ENCODE measurements at places on chromosomes 13 and 19.

DNA sequence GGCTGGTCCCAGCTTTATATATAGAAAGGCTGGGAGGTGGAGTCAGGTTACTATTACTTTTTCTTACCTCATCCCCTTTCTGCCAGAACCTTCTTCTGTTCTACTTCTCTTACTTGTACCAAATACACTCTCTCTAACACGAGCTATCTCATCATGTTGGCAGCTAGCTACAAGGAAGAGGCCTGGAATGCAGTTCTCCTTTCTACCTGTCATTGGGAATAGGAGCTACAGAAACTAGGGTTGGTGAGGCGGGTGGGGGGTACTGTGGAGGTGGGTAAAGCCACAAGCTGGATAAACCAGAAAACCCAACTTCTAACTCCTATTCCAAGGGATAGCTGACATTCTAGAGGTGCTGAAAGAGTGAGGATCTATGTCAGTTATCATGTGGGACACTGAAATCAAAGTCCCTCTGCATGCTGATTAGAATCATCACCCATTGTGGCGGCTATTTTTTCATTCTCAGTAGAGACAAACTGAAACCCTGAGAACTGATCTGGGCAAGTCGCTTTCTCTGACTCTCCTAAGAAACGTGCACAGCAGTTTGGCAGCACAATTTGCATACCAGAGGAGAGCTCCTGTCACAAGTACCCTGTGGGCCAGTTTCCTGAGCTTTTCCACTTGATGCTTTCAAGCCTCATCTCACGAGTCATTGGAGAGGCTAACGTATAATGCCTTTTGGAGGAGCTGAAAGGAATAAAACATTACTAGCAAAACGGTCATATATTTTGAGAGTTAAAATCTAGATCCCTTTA lies 358.1 kb downstream of the ENOX1 start:
- DNase-seq = no peak

DNA sequence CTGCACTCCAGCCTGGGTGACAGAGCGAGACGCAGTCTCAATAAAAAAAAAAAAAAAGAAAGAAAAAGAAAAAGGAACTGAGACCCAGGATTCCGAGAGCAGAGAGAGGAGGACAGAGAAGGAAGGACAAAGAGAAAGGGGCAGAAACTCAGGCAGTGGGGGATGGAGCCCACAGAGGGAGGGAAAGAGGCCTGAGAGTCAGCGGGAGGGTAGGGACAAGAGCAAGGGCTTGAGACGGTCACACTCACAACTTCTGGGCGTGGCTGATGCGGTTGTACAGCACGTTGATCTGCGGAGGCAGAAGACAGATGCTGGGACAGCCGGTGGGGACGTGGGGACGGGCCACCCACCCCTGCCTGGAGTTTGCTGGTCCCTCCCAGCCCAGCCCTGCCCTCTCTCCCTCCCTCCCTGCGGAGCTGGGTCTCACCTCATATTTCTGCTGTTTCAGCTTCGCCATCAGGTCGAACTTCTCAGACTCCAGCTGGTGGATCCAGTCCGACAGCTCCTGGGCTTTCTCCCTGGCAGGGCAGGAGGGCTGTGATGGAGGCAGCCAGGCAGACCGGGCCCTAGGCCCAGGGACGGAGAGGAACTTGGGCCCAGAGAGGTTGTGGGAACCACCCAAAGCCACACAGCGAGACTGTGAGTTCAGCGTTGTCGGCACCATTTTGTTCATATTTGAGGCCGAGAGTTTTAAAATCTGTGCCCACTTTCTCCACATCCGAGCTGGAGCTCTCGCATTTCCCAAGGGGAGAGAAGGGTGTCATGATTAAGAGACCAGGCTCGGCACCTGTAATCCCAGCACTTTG lies 15.2 kb downstream of the TNNT1 start:
- DNase-seq = no peak

DNA sequence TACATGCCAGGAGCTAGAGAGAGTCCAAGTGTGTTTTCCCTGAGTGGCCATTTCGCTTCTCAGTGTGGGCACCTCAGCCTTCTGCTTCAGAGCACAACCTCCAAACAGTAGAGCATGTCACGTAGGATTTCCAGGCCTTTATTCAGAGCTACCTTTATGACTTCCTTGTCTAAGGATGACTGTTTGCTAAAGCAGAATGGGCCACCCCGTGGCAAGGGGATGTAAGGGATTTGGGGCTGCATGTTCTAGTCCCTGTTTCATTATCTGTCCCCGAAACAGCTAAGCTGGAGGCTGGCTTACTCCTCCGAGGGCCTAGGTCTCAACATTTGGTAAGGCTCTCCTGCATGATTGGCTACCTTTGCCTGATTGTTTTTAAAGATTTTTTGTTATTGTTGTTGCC lies 6.0 kb downstream of the RNASEH2B start:
- DNase-seq = no peak

DNA sequence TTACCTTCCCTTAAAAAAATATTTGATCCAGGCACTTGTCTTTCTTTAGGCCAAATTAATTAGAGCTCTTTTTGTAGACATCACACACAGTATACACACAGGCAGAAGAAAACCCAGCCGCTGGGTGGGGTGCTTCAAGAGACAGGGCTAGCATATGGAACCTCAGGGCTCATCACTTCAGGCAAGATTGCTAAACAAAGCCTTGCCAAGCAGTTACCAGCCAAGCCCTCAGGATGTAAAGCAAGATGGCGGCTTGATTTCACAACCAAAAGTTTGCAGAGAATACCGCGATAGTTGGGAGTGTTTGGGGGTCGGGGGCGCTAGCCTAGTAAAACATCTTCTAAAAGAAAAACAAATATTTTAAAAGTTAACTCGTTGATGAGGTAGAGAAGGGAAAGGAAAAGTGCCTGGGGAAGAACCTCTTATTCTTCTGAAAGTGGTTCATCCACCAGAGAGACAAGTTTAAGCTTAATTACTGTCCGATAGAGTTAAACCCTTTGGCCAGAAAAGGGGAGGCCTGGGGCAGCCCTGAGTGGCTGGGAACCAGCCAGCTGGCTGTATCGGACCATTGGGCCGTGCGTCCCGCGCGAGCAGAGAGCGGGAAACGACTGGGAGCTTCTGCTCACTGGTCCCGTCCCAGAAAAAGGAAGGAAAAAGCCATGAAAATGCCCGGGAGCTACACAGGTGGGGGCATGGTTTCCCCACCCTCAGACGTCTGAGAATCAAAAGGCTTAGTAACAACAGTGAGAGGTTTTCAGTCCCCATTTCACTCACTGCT lies 254.9 kb upstream of the PCDH20 start:
- DNase-seq = no peak

GRCh38 chr19:35292421-35293362 lies 731 bp downstream of the MAG start:
- no peak for DNase-seq

GRCh38 chr13:112636401-112636975 lies 48.5 kb upstream of the TUBGCP3 start:
- DNase-seq = no peak

GRCh38 chr19:52936954-52937325 lies 13.7 kb upstream of the ZNF888 start:
- DNase-seq = no peak

DNA sequence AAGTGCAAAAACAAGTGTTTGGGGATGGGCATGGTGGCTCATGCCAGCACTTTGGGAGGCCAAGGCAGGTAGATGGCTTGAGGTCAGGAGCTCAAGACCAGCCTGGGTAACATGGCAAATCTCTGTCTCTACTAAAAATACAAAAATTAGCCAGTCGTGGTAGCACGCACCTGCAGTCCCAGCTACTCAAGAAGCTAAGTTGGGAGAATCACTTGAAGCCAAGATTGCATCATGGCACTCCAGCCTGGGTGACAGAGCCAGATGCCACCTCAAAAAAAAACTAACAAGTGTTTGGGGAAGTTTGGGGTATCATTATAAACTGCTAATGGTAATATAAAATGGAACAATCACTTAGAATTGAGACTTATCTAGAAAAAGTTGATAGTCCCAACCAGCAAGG lies 24.6 kb downstream of the XPO4 start:
- DNase-seq = no peak

DNA sequence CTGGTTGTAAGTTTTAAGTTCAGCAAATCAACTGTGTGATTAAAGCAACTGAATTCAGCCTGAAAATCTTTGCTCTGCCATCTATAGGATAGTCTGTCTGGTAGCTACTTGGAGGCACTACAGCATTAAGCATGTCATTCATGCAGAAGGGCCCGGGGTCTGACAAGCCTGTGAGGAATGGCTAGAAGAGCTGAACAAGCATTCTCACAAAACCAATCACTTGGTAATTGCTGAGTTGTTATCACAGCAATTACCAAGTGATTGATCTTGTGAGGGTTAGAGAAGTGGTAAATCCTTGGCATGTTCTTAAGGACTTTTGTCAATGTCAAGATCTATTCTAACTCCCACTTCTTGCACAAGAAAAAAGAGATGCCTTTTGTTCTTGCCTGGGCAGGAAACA lies 356.1 kb downstream of the FGF14 start:
- DNase-seq = no peak

DNA sequence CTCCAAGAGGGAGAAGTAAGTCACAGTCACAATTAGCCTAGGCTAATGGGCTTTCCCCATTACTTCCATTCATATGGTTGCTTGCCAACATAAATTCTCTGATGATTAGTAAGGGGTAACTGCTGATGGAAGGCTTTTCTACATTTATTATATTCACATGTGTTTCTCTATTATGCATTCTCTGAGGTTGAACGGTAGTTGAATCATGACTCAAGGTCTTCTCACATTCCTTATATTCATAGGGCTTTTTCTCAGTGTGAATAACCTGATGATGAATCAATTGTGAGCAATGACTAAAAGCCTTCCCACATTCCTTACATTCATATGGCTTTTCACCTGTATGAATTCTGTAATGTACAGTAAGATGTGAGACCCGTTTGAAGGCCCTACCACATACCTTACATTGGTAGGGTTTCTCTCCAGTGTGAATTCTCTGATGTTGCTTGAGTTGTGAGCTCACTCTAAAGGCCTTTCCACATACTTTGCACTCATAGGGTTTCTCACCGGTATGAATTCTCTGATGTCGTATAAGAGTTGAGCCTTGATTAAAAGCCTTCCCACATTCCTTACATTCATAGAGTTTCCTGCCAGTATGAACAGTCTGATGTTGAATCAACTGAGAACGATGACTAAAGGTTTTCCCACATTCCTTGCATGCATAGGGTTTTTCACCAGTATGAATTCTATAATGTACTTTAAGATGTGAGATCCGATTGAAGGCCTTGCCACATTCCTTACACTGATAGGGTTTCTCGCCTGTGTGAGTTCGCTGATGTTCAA lies 9.3 kb downstream of the ZNF582 start:
- no peak for DNase-seq

- no peak for DNase-seq
Observed at GRCh38 chr19:2037651-2038255, 13.3 kb downstream of the MKNK2 start.

GRCh38 chr13:81957121-81957520 lies 1616.2 kb upstream of the SPRY2 start:
- no peak for DNase-seq

GRCh38 chr13:40440990-40441820 lies 225.2 kb downstream of the FOXO1 start:
- no peak for DNase-seq

DNA sequence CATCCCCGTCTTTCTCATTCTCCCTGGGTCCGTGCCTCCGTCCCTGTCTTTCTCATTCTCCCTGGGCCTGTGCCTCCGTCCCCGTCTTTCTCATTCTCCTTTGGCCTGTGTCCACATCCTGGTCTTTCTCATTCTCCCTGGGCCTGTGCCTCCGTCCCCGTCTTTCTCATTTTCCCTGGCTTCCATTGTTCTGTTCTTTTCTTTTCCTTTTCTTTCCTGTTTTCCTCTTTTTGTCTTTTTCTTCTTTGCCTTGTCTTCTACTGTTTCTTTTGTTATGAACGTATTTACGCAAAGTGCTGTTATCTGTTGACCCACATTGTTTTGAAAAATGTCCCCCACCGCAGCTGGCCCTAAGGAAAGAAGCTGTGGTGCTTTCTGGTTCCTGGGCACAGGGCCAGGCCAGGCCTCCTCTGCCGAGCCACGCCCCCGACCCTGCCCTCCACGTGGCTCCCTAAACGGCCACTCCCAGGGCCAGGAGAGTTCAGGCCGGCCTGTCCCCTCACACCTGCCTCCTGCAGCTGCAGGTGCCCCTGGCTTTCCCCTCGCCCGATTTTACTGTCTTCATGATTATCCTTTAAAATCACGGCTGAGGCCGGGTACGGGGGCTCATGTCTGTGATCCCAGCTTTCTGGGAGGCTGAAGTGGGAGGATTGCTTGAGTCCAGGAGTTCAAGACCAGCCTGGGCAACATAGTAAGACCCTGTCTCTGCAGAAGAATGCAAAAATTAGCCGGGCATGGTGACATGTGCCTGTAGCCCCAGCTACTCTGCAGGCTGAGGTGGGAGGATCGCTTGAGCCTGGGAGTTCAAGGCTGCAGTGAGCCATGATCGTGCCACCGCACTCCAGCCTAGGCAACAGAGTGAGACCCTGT lies 14.0 kb upstream of the TMPRSS9 start:
- DNase-seq = no peak

- DNase-seq = no peak
Observed at GRCh38 chr19:38893341-38893771, 6.1 kb downstream of the SIRT2 start.

DNA sequence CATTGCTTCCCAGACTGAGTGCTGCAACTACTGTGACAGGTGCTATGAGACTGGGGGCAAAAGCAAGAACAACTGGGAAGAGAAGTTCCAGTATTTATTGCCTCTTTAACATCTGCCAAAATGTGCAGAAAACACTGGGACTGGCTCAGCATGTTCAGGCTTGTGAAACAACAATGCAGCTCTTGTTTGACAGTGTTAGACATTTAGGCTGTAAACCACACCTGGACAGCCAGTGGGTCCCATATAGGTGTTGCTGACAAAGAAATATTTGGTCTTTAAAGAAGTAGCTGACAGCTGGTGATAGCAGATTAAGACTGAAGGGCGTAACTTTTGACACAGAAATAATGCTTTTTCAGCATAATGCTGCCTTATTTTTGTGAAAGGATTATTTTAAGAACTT lies 88.1 kb downstream of the STOML3 start:
- DNase-seq = no peak

- no peak for DNase-seq
Observed at GRCh38 chr19:49249933-49250332, 75.1 kb downstream of the SLC6A16 start.

GRCh38 chr13:66581675-66582074 lies 648.5 kb downstream of the PCDH9 start:
- DNase-seq = no peak

- DNase-seq = no peak
Observed at GRCh38 chr13:78015782-78016181, 97.2 kb upstream of the EDNRB start.

- DNase-seq = peak; percentile 34
Observed at GRCh38 chr19:2602391-2603181, 99.9 kb downstream of the GNG7 start.

DNA sequence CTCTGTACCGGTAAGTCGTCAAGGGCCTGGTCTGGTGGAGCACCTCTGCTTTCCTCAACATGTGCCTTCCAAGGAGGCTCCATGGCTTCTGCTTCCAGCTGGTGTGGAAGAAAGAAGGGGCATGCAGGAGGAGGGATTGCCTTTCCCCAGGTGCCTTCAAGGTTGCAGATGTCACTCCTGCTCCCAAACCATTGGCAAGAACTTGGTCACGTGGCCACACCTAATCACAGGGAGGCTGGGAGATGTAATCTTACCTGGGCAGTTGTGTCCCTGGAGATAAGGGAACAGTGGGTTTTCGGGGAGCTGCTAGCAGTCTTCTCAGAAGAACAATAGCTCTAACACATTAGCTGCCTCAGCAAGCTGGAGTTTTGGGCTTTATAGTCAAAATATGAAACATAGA lies 9.7 kb upstream of the GPR18 start:
- no peak for DNase-seq
